Pancreas (tissue), 10 donors: ENCODE measurements at places on chromosomes 5 and 9. TPM values are rescaled to one million over a fixed set of nuclear protein-coding genes. Genes with fewer than 3 reads are reported as not detected.
A peak's percentile ranks its signal among the peaks of the same experiment; 100 is the strongest.

MXD3 gene
- total RNA-seq = 4.3 TPM

TAF11L11 gene
- total RNA-seq = not detected

TYRP1 gene
- not detected for total RNA-seq

NDST1 gene
- total RNA-seq = 42.7 TPM

CPLANE1 gene
- total RNA-seq = 9.6 TPM

IRX2 gene
- total RNA-seq = 2.6 TPM

ROR2 gene
- 1.2 TPM for total RNA-seq

GRCh38 chr5:6029811-6030271, 348.5 kb downstream of the MED10 start:
- no peaks in the 10 kb centered on the region for H3K36me3 ChIP-seq
- no peaks in the 10 kb centered on the region for H3K4me1 ChIP-seq
- no peaks in the 10 kb centered on the region for H3K27me3 ChIP-seq
- H3K4me3 ChIP-seq = no peak overlapping the region
- DNase-seq = no peak
- no peak overlapping the region for H3K27ac ChIP-seq

DNA sequence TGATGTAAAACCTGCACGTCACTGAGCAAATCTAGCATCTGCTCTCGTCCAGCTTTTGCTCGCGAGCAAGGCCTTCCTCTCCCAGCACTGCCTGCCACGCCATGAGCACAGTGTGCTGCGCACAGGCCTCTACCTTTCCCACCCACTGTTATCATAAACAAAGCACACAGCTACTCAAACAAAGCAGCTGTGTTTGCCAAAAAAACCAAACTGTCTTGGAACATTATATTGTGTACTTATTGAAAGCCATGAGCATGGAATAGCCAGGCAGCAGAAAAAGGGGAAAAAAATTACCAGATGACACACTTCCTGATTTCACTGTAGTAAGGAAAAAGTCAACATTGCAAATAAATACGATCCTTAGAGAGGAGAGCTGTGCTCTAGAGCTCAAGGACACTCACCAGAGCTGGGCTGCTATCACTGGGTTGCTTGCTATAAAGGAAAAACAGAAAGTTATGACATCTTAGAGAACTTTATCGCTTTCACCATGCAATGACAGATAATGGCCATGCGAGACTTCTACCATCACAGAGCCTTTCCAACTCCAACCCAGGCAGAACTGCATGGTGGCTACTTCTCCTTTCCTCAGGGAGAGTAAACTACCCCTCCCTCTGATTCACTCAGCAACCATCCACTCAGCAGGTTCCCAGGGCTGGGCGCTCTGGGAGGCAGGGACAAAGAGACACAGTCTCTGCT, 69.6 kb downstream of the EPB41L4B start:
- peak overlapping the region; percentile 88 for H3K27ac ChIP-seq

GRCh38 chr5:165559645-165560044, 2054.2 kb downstream of the MAT2B start:
- H3K4me3 ChIP-seq = no peak overlapping the region
- no peaks in the 10 kb centered on the region for H3K36me3 ChIP-seq
- no peak for DNase-seq
- no peaks in the 10 kb centered on the region for H3K4me1 ChIP-seq

GRCh38 chr9:105711867-105712266, 17.5 kb downstream of the TMEM38B start:
- H3K27ac ChIP-seq = no peak overlapping the region
- no peak for DNase-seq
- H3K4me1 ChIP-seq = no peaks in the 10 kb centered on the region
- no peaks in the 10 kb centered on the region for H3K36me3 ChIP-seq

DNA sequence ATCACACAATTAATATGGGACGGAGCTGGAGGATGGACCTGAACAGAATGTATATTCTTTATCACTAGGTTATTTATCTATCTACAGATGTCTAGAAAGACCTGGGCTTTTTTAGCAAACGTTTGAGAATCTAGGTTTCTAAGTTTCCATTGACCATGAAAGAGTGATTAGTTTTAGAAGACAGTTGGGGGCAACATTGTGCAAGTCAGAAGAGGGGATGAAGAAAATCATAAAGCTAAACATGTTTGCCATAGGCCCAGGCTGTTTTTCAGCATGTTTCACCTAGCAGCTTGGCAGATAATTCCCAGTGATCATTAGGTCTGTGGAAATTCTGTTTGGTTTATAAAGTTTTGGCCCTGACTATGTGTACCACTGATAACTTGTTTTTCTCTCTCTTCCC, 44.1 kb upstream of the CDKN2B start:
- DNase-seq = no peak
- H3K27ac ChIP-seq = no peak overlapping the region
- H3K36me3 ChIP-seq = no peaks in the 10 kb centered on the region
- no peaks in the 10 kb centered on the region for H3K27me3 ChIP-seq
- no peak overlapping the region for H3K4me3 ChIP-seq

- no peaks in the 10 kb centered on the region for H3K4me1 ChIP-seq
- DNase-seq = no peak
- H3K4me3 ChIP-seq = no peak overlapping the region
- no peaks in the 10 kb centered on the region for H3K36me3 ChIP-seq
- no peaks in the 10 kb centered on the region for H3K27me3 ChIP-seq
- no peak overlapping the region for H3K27ac ChIP-seq
These were observed 140.9 kb downstream of the SAXO1 start for GRCh38 chr9:18891946-18892670.

GRCh38 chr5:64166201-64166959, 737 bp downstream of the RNF180 start:
- peak overlapping the region; percentile 33 for H3K4me3 ChIP-seq
- H3K27me3 ChIP-seq = no peaks in the 10 kb centered on the region
- H3K4me1 ChIP-seq = no peaks in the 10 kb centered on the region
- DNase-seq = no peak
- peak overlapping the region; percentile 88 for H3K27ac ChIP-seq

DNA sequence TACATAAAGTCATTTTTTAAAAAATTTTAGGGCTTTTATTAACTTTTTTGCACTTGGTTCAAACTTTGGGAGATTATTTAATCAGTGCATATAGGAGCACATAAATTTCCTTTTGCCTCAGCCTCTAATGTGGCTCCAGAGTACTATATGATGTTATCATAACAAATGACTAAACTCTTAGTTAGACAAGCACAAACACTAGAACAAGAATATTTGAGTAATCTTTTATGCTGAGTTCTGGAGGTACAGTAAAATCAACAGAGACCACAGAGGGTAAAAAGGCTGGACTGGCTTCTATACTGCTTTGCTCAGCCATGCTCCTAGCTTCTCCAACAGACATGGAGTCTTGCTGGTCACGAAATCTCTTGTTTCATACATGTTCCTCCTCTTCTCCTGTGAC, 52.5 kb upstream of the SGCD start:
- H3K4me3 ChIP-seq = no peak overlapping the region
- H3K36me3 ChIP-seq = no peaks in the 10 kb centered on the region
- H3K27ac ChIP-seq = no peak overlapping the region
- H3K27me3 ChIP-seq = no peaks in the 10 kb centered on the region
- no peak for DNase-seq

- H3K27me3 ChIP-seq = no peaks in the 10 kb centered on the region
- no peak for DNase-seq
- no peaks in the 10 kb centered on the region for H3K4me1 ChIP-seq
- H3K36me3 ChIP-seq = no peaks in the 10 kb centered on the region
- H3K27ac ChIP-seq = no peak overlapping the region
These were observed 16.1 kb downstream of the AMBP start for GRCh38 chr9:114061830-114062474.

- no peaks in the 10 kb centered on the region for H3K4me1 ChIP-seq
- no peak overlapping the region for H3K27ac ChIP-seq
- no peak overlapping the region for H3K4me3 ChIP-seq
- peaks cover 90% of the 10 kb centered on the region for H3K27me3 ChIP-seq
These were observed 193.9 kb downstream of the MEF2C start for GRCh38 chr5:88688984-88689667.

DNA sequence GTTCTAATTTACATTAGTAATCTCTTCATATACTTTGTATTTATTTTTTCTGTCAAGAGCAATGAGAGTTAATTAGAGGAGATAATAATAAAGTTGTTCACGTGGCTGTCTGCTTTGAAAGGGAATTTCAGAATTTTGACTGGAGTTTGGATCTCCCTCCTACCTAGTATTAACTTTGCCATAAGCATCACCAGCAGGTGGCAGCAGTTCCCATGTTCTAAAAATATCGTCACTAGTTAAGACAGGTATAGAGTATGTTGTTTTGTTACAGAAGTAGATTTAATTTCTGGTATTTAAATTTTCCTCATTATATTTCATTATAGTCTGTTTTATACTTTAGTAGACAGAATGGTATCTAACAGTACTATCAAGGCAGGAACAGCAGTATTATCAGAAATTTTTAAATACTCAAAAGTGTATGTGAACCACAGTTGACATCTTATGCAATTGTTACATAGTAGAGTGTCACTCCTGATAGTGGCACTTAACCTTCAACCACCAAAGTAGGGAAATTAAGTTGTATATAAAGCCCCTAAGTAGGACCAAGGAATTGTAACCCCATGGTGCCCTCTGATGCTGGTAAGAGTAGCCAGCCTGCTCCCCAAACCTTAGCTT, 20.4 kb downstream of the GNPDA1 start:
- H3K27ac ChIP-seq = no peak overlapping the region
- no peaks in the 10 kb centered on the region for H3K27me3 ChIP-seq
- no peaks in the 10 kb centered on the region for H3K36me3 ChIP-seq

DNA sequence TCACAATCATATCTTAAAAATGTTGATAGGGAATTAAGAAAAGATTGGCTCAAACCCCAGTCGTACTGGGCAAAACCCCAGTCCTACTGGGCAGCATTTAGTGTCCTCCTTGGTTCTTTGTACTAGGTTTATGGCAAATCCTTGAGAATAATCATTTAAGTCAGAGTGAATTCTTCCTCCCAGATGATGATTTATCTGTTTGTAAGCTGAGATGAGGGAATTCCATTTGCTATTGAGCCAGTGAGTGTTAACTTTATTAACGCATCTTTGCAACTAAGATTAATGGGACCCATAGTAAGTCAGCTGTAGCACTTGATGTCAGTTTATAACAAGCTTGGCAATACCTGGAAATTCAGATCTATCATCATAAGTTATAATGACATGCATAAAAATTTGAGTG, 821.8 kb upstream of the DMAC1 start:
- H3K27me3 ChIP-seq = no peaks in the 10 kb centered on the region
- no peak overlapping the region for H3K27ac ChIP-seq
- no peak for DNase-seq
- H3K4me1 ChIP-seq = no peaks in the 10 kb centered on the region
- no peak overlapping the region for H3K4me3 ChIP-seq

DNA sequence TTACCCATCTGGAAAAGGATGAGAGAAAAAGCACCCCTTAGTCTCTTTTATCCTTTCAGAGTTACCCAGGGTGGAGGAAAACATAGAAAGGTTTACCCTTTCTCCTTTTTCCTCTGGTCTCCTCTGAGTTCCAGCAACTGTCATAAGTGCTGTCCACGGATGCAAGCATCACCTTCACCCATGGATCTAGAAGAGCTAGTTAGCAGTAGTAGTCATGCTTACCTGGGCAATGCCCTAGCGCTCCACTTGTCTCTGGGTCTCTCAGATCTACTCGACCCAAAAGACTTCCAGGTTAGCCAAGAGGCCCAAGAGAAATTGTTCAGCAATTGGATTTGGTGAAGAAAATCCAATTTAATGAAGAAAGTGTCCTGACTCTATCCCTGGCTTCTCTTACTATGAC, 656.2 kb upstream of the PTPRD start:
- no peaks in the 10 kb centered on the region for H3K4me1 ChIP-seq
- no peak overlapping the region for H3K27ac ChIP-seq
- H3K4me3 ChIP-seq = no peak overlapping the region
- H3K27me3 ChIP-seq = no peaks in the 10 kb centered on the region

DNA sequence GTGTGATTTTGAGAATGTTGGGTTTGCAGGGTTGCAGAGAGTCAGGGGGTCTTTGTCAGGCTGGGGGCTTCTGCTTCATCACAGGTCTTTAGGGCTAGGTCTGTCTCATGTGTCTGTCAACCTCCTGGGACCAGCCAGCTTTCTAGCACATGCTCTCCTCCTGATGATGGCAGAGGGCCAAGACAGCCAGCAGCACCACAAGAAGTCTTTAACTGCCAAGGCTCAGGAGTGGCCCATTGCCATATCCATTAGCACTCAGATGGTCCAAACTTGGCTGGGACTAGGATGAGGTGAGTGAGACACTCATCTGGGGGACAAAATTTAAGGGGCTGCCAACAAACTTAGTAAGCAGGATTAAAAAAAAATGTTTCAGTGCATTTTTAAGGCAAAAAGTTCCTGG, 384.2 kb upstream of the CDH10 start:
- no peaks in the 10 kb centered on the region for H3K4me1 ChIP-seq
- no peak overlapping the region for H3K4me3 ChIP-seq
- peak; percentile 2 for DNase-seq
- H3K27me3 ChIP-seq = no peaks in the 10 kb centered on the region

- peak; percentile 39 for DNase-seq
- no peaks in the 10 kb centered on the region for H3K4me1 ChIP-seq
- peak overlapping the region; percentile 65 for H3K27ac ChIP-seq
These were observed 1.2 kb downstream of the CDC14B start for GRCh38 chr9:96618209-96619123.

DNA sequence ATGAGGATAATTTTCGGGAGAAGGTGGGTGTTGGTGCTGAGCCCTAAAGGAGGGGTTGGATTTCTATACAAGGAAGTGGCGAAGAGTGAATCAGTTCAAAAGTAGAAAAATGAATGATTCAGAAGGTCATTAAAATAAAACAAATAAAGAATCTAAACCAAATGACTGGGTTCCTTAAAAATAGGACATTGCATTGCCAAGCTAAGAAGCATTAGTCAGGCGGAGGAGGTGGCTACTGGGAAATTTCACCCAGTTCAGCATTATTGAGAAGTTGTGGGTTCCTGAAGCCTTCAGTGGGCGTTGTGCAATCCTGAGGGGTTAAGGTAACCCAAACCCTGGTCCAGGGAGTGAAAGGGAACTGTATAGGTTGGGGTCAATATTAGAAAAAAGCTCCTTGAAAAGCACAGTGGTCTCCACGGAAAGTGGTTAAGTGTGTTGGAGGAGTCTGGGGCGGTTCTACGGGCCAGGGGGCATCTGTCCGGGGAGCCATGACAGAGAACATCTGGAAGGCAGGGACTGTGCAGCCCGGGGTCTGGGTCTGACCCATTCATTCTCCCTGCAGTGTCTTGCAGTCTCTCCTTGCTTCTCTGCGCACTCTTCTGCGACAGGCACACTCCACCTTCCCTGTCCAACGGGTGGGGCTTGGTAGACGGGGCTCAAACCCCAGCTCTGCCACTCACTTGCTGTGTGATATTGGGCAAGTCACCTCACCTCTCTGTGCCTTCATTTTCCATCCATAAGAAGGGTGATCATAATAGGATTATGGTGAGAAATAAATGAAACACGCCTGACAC, 27.6 kb upstream of the DUSP1 start:
- no peaks in the 10 kb centered on the region for H3K27me3 ChIP-seq
- peaks cover 6% of the 10 kb centered on the region for H3K4me1 ChIP-seq
- no peaks in the 10 kb centered on the region for H3K36me3 ChIP-seq
- H3K4me3 ChIP-seq = no peak overlapping the region
- DNase-seq = no peak
